Osteocyte (in vitro differentiated cells): ENCODE measurements at places on chromosomes 5 and 9. TPM values are rescaled to one million over a fixed set of nuclear protein-coding genes. Genes with fewer than 3 reads are reported as not detected.

DNA sequence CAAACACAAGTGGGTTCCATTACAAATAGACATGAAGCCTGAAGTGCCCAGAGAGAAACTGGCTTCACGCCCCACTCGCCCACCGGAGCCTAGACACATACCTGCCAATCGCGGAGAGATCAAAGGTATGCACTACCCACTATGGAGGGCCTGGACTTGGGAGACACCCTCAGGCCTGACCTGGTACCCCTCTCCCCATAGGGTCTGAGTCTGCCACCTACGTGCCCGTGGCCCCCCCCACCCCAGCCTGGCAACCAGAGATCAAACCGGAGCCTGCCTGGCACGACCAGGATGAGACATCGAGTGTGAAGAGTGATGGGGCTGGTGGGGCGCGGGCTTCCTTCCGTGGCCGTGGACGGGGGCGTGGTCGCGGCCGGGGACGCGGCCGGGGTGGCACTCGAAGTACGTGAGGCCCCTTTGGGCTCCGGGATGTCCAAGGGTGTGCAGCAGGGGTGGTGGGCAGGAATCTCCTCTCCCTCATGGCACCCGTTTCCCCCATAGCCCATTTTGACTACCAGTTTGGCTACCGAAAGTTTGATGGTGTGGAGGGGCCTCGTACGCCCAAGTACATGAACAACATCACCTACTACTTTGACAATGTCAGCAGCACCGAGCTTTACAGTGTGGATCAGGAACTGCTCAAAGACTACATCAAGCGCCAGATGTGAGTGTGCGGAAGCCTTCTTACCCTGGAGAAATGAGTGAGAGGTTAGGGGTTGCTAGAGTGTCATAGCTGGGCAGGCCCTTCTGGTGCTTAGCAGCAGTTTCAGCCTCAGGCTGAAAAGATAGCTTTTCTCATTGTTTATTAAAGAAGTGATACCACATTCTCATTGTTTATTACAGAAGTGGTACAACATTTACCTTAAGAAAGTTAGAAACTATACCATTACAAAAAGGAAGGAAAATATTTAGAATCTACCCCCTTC is 38.7 kb downstream of the LARP1 start:
- peak overlapping the region; percentile 1 for H3K27ac ChIP-seq
- no peaks in the 10 kb centered on the region for H3K27me3 ChIP-seq
- peaks cover 2% of the 10 kb centered on the region for H3K4me1 ChIP-seq
- H3K4me3 ChIP-seq = no peak overlapping the region
- no peak for DNase-seq

Gene SOWAHA
- not detected in 2 replicates for total RNA-seq

- no peak overlapping the region for H3K4me3 ChIP-seq
- no peaks in the 10 kb centered on the region for H3K36me3 ChIP-seq
- DNase-seq = no peak
- no peak overlapping the region for H3K27ac ChIP-seq
- peaks cover 2% of the 10 kb centered on the region for H3K4me1 ChIP-seq
These were observed 113.2 kb upstream of the RANBP3L start for GRCh38 chr5:36414869-36415282.

DNA sequence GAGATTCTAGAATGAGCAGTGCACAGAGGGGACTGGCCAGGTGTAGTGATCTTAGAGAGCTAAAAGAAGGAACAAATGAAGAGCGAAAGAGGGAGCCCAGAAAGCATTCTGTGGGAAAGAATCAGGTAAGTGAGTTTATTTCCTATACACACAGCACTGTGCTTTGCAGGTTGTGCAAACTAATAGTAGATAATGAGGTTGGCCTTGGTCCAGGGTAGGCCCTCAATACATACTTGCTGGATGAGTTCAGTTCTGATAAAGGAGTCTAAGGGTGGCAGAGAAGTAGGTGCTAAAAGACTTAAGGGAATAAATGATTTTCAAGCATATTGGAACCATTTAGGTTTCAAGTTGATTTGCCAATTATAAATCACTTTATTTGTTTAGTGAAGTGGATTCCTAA is 122.0 kb downstream of the NPR3 start:
- peaks cover 2% of the 10 kb centered on the region for H3K36me3 ChIP-seq
- no peak overlapping the region for H3K27ac ChIP-seq
- no peak overlapping the region for H3K4me3 ChIP-seq
- no peaks in the 10 kb centered on the region for H3K27me3 ChIP-seq
- DNase-seq = no peak

Gene SLC9A3
- 1.2 and 1.7 TPM in 2 replicates for total RNA-seq
